ENCODE measurements at places on chromosomes 7 and 10.

- DNase-seq, result no peak
Measured at GRCh38 chr10:119243488-119243887, 36.1 kb downstream of the GRK5 start.

GRCh38 chr10:7756360-7756992, 31.3 kb downstream of the KIN start:
- no peak for DNase-seq

GRCh38 chr7:98024075-98024474, 34.1 kb upstream of the OCM2 start:
- DNase-seq, result no peak

GRCh38 chr7:125966278-125967048, 1036.8 kb upstream of the POT1 start:
- DNase-seq, result no peak

- DNase-seq, result no peak
Measured at GRCh38 chr10:119299531-119299930, 92.2 kb downstream of the GRK5 start.

GRCh38 chr7:133510326-133511055, 257.6 kb downstream of the EXOC4 start:
- no peak for DNase-seq

- DNase-seq, result no peak
Measured at GRCh38 chr7:44046321-44047061, 2.0 kb downstream of the DBNL start.

GRCh38 chr7:70728872-70729552, 402.9 kb upstream of the GALNT17 start:
- DNase-seq, result no peak

DNA sequence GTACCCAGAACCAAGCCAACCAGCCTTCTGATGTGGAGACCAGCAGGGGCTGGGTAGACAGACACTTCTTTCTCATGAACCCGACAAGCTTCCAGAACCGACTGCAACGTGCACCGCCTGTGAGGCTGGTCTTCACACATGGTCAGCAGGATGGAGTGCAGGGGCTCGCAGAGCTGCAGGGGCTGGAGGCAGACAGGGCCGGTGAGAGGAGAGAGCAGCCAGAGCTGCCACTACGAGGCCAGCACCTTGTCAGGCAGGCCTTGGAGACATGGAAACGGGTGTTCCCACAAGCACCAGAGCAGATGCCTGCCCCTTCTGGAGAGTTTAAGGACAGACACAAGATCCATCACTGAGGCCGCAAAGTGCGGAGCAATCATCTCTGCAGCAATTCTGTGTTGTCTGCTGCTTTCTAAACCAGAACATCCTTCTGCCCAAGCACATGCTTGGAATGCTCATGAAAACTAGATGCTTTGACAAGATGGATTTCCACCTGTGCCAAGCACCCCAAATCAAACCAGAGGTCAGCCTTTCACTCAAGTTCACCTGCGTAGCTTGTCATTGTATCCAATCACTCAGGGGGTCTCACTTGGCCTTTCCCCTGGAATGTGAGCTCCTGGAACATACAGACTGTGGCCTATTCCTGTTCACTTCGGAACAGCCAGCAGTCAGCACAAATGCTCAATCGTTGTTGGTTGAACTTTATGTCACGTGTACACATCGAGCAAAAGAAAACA, 32.2 kb downstream of the FRMPD2 start:
- no peak for DNase-seq

DNA sequence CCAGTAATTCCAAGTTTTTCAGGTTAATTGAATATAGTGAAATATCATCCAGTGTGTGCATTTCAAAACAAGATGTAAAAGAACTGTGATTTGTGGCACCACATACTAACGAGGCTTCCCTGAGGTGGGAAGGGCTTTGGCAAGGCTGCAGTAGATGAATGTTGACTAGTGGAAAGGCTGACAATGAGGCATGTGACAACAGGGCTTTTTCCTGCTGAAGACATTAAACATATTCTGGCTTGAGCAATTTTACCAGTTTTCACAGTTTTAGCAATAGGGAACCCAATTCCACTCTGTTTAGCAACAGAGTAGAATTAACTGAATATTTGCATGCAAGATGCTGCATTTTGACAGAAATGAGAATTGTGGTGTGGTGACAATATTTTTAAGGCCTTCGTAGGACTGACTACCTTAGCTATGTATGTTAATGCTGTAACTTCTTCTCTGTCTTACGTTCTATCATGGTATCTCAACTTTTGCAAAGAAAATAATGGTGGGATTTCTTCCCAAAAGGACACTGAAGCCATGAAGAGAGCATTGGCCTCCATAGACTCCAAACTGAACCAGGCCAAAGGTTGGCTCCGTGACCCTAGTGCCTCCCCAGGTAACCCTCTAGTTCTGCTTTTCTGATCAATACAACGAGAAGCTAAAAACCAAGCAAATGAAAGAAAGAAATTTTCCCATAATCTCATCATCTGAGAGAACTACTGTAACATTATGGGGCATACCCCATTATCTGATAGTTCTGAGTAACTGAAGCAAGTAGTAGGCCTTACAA, 68.5 kb downstream of the AP3M1 start:
- DNase-seq, result no peak

DNA sequence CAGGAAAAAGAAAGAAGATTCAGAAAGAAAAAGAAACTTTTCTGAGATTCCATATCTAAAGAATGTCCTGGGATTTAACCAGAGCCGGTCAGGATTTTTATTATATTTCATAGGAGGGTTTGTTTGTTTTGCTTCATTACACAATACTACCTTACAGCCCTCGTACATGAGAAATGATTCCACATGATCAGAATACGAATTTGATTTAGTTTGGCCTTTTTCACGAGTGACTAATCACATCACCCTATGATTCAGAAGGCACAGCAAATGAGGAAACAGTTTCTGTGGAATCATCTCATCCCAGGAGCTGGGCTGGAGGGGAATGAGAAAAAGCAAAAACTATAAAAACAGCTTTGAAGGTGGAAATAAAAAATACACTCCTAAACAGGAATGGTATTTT, 54.7 kb upstream of the VWC2 start:
- no peak for DNase-seq

- no peak for DNase-seq
Measured at GRCh38 chr10:62052276-62052675, 150.8 kb downstream of the ARID5B start.

- peak; percentile 3 for DNase-seq
Measured at GRCh38 chr10:103759100-103759781, 96.1 kb downstream of the SH3PXD2A start.

- DNase-seq, result peak; percentile 36
Measured at GRCh38 chr7:80078159-80078731, 56.4 kb upstream of the GNAI1 start.

DNA sequence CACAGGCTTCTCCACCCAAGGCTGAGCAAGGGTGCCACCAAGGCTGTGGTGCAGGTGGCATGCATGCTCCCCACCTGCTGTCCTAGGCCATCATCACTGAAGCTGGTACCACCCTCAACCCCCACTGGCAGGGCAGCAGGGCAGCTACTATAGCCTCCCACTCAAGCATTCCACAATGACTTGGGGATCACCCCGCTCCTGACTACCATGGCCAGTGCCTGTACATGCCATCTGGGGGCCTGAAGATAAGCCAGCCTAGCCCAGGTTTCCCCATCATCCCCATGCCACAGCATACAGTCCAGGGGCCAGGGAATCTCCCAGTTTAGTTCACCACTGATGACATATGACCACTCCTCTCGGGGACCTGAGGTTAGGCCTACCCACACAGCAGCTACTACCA, 510.9 kb upstream of the LRRTM3 start:
- DNase-seq, result no peak

DNA sequence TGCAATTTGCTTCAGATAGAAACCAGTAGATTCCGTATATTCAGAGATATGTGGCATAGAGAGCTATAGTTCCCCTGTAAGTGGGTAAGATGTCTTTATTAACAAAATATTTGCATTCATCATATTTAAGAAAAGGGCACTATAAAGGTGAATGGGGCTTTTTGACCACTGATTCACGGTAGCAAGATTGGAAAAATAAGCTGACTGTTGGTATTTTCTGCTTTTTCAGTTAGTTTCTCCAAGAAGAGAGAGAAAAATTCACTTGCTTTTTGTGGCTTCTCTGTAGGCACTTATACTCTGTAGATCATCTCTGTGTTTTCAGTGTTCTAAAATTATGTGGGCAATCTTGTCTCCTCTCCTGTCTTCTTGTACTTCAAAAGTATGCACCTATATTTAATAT, 245.1 kb downstream of the TWIST1 start:
- no peak for DNase-seq

- no peak for DNase-seq
Measured at GRCh38 chr10:10432296-10433035, 585.2 kb upstream of the CELF2 start.

DNA sequence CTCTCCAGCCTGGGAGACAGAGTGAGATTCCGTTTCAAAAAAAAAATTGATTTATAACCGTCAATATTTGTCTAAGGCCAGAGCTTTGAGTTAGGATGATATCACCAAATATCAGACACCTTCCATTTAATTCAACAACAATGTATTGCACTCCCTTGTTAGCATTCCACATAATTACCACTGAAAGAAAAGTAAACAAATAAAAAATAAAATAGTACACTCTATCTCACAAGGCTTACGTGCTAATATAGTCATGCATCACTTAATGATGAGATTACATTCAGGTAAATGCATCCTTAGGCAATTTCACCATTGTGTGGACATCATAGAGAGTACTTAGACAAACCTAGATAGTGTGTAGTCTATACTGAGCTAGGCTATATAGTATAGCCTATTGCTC, 127.6 kb upstream of the RHOBTB1 start:
- peak; percentile 18 for DNase-seq

GRCh38 chr10:79342295-79342761, 4.9 kb upstream of the PPIF start:
- no peak for DNase-seq

GRCh38 chr10:69846293-69846921, 44.7 kb downstream of the COL13A1 start:
- DNase-seq, result no peak

DNA sequence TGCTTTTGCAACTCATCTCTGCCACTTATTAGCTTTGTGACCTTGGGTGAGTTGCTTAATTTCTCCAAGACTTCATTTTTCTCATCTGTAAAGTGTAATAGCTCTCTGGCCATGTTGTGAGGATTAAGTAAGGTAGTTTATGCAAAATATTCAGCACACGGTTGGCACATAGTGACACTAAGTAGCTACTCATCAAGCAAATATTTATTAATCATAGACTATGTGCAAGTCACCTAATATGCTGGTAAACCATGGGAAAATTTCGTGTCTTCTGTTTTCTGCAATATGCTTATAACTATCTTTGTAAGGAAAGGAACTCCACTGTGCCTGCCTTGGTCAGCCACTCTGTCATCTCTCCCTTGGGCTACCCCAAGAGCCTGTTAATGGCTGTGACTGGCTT, 50.3 kb upstream of the EGR2 start:
- no peak for DNase-seq

- no peak for DNase-seq
Measured at GRCh38 chr7:28123752-28124151, 56.8 kb downstream of the JAZF1 start.

DNA sequence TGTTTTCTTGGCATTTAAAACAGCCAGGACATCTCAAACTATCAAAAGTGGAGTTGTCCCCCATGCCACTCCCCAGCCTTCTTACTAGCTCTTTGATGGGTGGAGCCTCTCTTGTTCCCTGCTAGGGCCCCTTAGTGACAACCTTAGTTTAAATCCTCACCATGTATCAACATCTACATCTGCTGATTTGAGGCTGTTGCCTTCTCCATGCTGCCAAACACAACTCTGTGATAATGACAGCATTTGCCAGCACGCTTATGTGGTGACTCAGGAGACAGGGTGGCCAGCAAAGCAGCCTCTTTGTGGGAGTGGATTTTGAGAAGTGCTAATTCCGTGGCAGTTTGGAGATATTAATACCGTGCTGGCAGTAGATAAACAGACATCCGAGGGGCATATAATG, 145.4 kb downstream of the LRRC4 start:
- no peak for DNase-seq

DNA sequence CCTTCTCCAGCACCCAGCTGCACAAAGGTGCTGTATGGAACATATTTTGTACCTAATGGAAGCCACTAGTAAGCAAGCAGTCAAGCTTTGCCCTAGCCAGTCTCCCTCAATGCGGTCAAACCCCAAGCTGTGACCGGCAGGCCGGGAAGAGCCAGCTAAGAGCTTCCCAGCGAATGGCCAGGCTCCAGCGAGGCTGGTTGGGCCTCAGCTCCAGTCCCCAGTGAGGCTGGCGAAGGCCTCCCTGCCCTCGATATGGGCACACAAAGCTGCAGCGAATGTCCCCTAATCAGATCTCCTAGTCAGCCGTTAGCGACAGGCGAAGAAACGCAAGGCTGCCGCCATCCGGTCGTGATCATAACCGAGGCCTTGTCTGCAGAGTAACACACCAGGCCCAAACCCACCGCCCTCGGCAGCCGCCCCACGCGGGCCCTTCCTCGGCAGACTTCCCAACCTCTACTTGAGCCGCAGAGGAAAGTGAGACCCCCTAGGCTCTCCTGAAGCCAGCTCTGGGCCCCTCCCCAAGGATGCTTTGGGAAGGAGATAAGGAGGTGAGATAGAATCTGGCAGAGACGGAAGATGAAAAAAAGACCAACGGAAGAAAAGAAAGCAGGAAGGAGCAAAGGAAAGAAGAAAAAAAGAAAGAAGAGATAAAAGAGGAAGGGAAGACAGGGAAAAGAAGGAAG, 3.1 kb upstream of the HOXA9 start:
- DNase-seq, result peak; percentile 33

- peak; percentile 99 for DNase-seq
Measured at GRCh38 chr7:7554649-7555575, 11.8 kb upstream of the MIOS start.

DNA sequence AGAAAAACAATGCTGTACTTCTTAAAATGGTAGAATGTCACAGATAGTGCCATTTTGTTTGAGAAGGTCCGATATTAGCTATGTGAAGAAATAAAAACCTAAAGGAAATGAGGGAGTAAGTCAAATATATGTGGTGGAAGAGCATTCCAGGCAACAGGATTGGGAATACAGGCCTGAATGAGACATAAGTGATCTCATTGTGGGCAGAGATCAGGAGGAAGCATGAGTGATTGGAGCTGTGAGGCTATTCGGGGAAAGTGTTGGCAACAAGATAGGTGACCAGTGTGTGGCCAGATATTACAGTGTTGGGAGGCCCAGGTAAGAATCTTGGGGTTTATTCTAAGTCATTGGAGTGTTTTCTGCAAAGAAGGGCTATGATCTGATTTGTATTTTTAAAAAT, 41.3 kb upstream of the AGMO start:
- no peak for DNase-seq

GRCh38 chr7:155699180-155699579, 54.7 kb downstream of the RBM33 start:
- DNase-seq, result no peak

GRCh38 chr10:115951242-115951641, 321.8 kb downstream of the GFRA1 start:
- DNase-seq, result no peak

- DNase-seq, result no peak
Measured at GRCh38 chr7:111212857-111213523, 122.1 kb downstream of the LRRN3 start.

- DNase-seq, result peak; percentile 37
Measured at GRCh38 chr7:102991540-102992214, 78.9 kb downstream of the LRRC17 start.

All from NCI-H1417 (cell line).